ENCODE measurements at places on chromosomes 2 and 18.

DNA sequence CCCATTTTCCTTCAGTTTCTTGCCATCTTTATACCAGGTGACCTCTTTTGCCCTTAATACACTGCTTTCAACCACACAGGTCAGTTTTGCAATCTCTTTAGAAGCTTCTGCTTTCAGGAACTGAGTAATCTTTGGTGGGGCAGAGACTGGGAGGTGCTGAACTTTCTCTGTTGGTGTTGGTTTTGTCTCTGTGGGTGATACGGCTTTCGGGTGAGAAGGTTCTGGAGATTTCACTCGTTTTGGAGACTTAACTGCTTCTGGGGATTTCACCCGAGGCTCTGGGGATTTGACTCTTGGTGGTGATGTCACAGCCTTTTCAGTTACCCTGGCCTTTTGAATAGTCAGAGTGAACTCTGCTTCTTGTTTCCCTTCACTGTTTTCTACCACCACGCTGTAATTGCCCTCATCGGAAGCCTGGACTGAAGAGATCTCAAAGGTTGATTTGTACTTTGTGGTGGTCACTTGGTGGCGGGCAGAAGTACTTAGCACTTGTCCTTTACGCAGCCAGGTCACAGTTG, 50.4 kb downstream of the PLEKHA3 start:
- no peak overlapping the region for H3K27ac ChIP-seq
- H3K27me3 ChIP-seq: no peaks in the 10 kb centered on the region
- H3K36me3 ChIP-seq: peaks cover 8% of the 10 kb centered on the region
- H3K4me3 ChIP-seq: no peak overlapping the region

GRCh38 chr2:157808421-157808820, 67.7 kb downstream of the ACVR1 start:
- H3K4me1 ChIP-seq: no peaks in the 10 kb centered on the region
- H3K36me3 ChIP-seq: no peaks in the 10 kb centered on the region
- no peak overlapping the region for H3K4me3 ChIP-seq
- DNase-seq: no peak
- no peak overlapping the region for H3K27ac ChIP-seq

DNA sequence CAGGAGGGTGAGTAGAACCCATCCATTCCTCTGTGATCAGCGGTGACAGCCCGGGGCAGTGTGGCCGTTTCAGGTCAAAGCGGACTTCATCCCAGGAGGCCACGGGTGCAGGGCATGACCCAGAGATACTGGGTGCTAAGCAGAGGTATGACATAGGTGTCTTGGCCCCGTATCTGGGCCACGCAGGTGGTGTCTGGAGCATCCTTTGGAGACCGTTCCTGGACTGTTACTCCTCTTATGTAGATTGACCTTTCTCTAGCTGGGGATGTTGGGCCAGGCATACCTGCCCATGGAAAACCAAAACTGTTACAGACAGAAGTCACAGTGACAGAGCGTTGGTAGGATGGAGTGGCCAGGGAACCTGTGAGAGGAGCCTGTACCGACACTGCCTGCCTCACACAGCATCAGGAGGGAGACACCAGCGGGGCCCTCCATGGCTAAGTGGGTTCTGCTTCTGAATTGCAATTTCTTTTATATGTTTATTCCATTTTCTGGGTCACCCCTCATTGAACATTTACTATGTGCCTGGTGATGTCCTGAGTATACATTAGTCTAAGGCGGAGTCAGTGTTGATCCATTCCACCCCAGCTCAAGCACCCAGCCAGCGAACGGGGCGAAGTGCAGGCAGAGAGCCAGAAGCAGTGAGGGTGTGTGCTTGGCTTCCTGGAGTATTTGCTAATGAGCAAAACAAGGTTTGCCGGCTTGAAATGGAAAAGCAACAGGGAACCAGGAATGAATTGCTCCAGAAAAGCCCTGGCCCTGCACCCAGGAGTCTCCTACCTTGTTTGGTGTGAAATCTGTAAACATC, 141.7 kb downstream of the SH3RF3 start:
- no peaks in the 10 kb centered on the region for H3K4me1 ChIP-seq
- H3K4me3 ChIP-seq: no peak overlapping the region
- no peaks in the 10 kb centered on the region for H3K36me3 ChIP-seq
- no peak for DNase-seq

GRCh38 chr18:5393779-5394178, 98.3 kb upstream of the ZBTB14 start:
- no peaks in the 10 kb centered on the region for H3K36me3 ChIP-seq
- DNase-seq: no peak
- H3K27me3 ChIP-seq: no peaks in the 10 kb centered on the region
- H3K4me3 ChIP-seq: no peak overlapping the region

GRCh38 chr2:50648041-50648700, 383.8 kb downstream of the NRXN1 start:
- H3K4me3 ChIP-seq: no peak overlapping the region
- DNase-seq: no peak
- no peaks in the 10 kb centered on the region for H3K36me3 ChIP-seq
- H3K27me3 ChIP-seq: no peaks in the 10 kb centered on the region

DNA sequence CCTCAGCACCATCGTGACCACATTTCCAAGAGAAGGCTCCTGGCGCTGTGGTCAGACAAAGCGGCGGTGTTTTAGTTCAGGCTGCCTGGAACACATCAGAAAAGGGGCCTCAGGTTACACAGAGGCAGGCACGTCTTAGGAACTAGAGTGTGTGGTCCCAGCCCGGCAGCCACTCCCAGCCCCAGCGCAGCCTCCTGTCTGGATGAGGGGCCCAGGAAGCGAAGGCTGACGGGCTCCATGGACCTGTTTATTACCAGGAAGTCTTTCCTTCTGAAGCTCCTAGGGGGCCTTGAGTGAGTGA, 10.0 kb upstream of the GPR55 start:
- H3K36me3 ChIP-seq: no peaks in the 10 kb centered on the region
- no peak overlapping the region for H3K27ac ChIP-seq
- H3K4me3 ChIP-seq: no peak overlapping the region
- no peaks in the 10 kb centered on the region for H3K27me3 ChIP-seq

- H3K4me3 ChIP-seq: no peak overlapping the region
- DNase-seq: no peak
Observed at GRCh38 chr2:146985753-146986152, 859.1 kb upstream of the ACVR2A start.

DNA sequence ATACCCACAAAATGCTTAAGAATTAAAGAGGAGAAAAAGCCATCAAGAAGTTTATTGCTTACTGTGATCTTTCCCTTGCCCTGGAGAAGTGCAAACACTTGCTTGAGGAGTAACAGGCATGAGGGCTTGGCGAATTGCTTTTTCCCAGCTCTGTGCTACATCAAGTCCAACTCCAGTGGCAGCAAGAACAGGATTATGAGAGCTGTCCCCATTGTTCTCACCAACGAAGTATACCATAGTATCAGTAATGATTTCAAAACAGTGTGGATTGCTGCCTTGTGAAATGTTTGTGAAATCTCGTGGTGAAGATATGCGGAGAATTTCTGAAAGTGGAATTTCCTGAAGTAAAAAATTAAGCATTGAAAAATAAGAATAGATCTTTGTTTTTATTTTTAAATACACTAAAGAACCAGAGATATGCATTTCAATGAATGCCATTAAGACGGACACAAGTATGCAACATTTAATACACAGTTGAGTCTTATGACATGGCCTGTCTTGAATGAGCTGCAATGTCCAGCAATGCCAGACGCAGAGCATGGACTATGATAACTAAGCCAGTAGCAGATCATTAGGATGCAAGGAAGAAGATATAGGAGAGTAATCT, 43.0 kb downstream of the NDUFAF7 start:
- no peak overlapping the region for H3K4me3 ChIP-seq
- no peaks in the 10 kb centered on the region for H3K27me3 ChIP-seq
- no peak for DNase-seq
- no peaks in the 10 kb centered on the region for H3K4me1 ChIP-seq

- no peak for DNase-seq
- H3K4me1 ChIP-seq: no peaks in the 10 kb centered on the region
- H3K27ac ChIP-seq: no peak overlapping the region
Observed at GRCh38 chr2:144642131-144642530, 122.2 kb upstream of the ZEB2 start.

GRCh38 chr2:130875935-130876334, 39.2 kb downstream of the ARHGEF4 start:
- no peaks in the 10 kb centered on the region for H3K27me3 ChIP-seq
- H3K4me3 ChIP-seq: no peak overlapping the region
- DNase-seq: no peak
- H3K36me3 ChIP-seq: no peaks in the 10 kb centered on the region
- no peak overlapping the region for H3K27ac ChIP-seq
